ENCODE measurements at places on chromosomes 7 and 10.

- DNase-seq: no peak
Observed at GRCh38 chr7:44194069-44194468, 4.8 kb upstream of the GCK start.

DNA sequence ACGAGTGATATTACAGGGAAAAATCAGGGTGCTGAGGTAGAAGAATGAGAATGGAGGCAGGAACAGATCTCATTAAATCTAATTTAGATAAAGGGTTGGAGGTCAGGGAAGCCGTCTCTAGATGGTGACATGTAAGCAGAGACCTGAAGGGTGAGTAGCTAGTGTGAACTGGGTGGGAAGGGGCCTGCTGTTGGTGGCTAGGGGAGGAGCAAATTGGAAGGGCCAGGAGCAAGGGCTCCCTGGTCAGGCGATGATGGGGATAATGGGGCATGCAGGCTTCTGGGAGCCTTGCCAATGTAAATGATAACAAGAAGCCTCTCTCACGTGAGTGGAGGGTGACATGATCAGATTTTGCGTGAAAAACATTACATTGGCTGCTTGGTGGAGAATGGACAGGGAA, 76.3 kb downstream of the WDFY4 start:
- DNase-seq: no peak

GRCh38 chr7:52712938-52713337, 322.5 kb upstream of the POM121L12 start:
- DNase-seq: no peak

- DNase-seq: no peak
Observed at GRCh38 chr7:41503438-41503837, 199.5 kb downstream of the INHBA start.

GRCh38 chr7:105011831-105012502, 2.0 kb upstream of the KMT2E start:
- DNase-seq: no peak
